C1 segment of cervical spinal cord (tissue), 14 donors: ENCODE measurements at places on chromosomes 13 and 19.

GRCh38 chr19:19642506-19643157, 825 bp downstream of the GMIP start:
- DNase-seq, result no peak

GRCh38 chr19:43470288-43470687, 4.9 kb upstream of the LYPD3 start:
- no peak for DNase-seq

- no peak for DNase-seq
Observed at GRCh38 chr19:46635920-46636761, at the start of gene GNG8. Gene GNG8, minus strand, starts transcription at chr19:46636202. Its CDS starts 1,520 bp downstream, at chr19:46634682.

DNA sequence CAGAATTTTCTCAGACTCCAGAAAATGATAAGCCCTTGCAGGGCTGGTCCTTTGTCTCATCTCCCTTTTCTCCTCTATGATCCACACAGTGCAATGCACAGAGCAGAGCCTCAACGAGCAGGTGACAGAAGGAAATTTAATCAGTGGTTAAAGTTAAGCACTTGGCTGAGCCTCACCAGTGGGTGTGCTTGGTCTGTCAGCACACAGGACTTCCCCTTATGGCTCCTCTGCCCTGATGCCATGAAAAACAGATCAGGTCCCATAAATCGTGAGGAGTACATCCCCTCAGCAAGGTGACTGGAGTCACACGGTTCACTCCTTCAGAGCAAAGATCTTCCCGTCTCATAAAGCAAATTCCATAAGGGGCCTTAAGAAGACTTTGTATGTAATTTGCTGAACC, 818.2 kb downstream of the UQCRFS1 start:
- DNase-seq, result no peak

- DNase-seq, result peak; percentile 61
Observed at GRCh38 chr19:18846862-18847548, 15.2 kb downstream of the UPF1 start.

- DNase-seq, result no peak
Observed at GRCh38 chr19:53947624-53948023, 15.1 kb upstream of the CACNG8 start.

- DNase-seq, result no peak
Observed at GRCh38 chr13:67076378-67076777, 153.8 kb downstream of the PCDH9 start.

- no peak for DNase-seq
Observed at GRCh38 chr19:5990289-5990797, 12.4 kb upstream of the RANBP3 start.

- DNase-seq, result no peak
Observed at GRCh38 chr19:51735759-51736449, 12.1 kb upstream of the HAS1 start.

DNA sequence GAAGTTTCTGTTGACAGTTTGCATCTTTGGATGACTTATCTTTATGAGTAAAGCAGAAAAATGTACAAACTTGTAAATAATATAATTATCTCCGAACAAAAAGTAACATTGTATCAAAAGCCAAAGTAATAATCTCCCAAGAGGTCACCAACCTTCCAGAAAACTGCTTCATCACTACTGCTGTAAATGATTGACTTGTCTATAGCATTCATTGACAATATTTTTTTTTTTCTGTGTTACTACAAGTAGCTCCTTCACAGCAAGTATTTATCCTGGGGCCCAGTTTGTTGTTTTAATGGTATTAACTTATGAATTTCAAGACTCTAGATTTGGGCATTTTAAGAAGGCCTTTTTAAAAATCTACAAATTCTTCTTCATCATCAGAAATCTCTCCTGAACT, 242.4 kb downstream of the KLF12 start:
- DNase-seq, result no peak

DNA sequence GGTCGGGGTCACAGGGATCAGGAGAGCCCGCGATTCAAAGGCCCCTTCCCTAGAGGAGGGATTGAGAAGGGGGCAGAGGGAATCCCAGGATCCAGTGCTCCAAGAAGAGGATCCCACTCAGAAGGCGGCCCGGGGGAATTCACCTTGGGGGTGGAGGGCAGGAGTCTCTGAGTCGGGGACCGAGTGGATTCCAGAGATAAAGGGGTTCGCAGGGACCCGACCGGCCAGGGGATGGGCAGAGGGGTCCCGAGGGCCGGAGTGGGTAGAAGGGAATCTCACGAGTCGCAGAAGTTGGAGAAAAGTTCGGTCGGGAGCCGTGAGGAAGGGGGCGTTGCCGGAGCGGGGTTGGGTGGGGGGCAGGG, 261 bp downstream of the PRKD2 start:
- no peak for DNase-seq
